ENCODE measurements at places on chromosomes 16 and 17.

GRCh38 chr16:22207715-22208360 is 1.8 kb downstream of the EEF2K start:
- DNase-seq: no peak

DNA sequence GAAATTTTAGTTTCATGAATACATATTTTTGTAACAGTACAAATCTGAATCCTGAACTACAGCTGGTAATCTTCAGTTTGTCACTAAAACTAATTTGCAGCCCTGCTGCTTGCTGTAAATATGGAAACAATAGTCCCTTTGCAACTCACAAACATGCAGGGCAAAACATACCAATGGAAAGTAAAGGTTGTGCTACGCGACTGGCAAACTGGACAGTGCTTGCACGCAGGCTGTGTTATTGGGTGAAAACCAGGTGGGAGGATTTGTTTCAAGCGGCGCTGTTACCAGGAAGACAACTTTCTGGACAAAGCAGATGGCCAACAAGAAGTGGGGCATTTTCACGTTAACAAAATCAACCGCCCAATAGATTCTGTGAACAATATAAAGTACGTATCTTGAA is 93.5 kb downstream of the CDYL2 start:
- no peak for DNase-seq

GRCh38 chr16:84212154-84212553 is 21.2 kb downstream of the ADAD2 start:
- no peak for DNase-seq

- DNase-seq: peak; percentile 27
Measured at GRCh38 chr17:58121925-58122324, 26.3 kb upstream of the OR4D1 start.

GRCh38 chr16:46843898-46844642 is 13.1 kb upstream of the C16orf87 start:
- DNase-seq: no peak

DNA sequence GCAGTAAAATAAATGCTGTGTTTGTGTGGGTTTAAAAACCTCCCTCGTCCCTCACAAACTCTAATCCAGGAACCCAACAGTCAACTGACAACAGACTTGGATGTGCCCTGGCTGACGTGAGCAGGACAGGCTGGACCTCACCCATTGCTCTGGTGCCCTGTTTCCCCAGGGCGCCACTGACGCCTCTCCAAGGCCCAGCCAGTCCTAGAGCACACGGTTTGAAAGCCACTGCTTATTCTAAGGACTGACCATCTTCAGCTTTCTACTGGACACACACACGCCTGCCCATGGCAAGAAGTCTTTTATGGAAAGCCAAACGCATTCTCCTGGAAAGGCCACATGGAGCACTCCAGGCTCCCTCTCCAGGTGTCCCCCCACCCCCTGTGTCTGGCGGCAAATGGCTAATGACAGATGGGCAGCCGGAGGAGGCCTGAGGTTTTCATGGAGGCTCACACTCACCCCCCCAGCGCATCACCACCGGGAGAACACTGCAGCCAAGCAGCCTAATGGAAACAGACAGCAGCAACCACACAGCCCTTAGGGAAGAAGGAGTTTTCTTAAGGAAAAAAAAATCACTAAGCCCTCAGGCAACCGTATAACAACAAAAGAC is 319.2 kb downstream of the SOX9 start:
- no peak for DNase-seq

DNA sequence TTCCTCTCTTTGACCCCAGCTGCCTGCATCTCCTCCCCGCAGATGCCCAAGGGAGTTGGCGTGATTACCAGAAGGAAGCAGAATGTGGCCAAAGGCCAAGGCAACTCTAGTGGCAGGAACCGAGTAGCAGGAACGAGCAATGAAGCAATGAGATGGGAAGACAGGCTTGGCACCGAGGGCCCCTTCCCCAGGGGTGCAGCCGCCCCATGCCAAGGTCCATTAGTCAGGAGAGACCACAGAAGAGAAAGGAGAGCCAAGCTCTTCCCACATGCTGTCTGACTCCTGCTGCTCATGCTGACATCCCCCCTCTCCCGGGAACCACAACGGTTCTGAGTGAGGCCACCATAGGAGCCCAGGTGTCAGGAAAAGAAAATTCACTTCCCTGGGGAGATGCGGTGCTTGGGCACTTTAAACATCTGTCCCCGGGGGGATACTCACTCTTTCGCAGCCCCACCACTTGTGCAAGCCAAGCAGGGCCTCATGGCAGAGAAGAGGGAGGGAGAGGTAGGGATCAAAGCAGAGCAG is 67.4 kb downstream of the MYO18A start:
- DNase-seq: peak; percentile 52

GRCh38 chr17:58308173-58308984 is 20.2 kb downstream of the TSPOAP1 start:
- DNase-seq: no peak

- DNase-seq: peak; percentile 52
Measured at GRCh38 chr16:27169511-27170071, 33.7 kb upstream of the KDM8 start.

DNA sequence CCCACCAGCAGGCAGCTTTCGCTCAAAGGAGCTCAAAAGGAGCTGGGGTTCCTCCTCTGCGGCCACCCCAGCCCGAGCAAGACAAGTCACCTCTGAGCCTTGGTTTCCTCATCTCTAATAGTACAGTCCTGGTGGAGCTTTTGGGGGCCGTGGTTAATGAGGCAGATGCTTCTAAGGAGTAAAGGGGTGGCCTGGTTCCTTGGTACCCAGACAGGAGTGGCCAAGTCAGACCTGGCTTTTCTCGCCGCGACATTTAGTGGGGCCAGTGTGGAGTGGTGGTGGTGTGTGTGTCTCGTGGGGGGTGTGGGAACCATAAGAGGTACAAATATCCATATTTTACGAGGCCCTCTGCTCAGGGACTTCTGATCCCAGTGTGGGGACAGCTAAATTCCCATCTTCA is 6.7 kb downstream of the FOXF1 start:
- DNase-seq: no peak

GRCh38 chr16:70612931-70613330 is 33.4 kb upstream of the IL34 start:
- no peak for DNase-seq

GRCh38 chr16:26963109-26963508 is 103.6 kb upstream of the C16orf82 start:
- DNase-seq: peak; percentile 4

DNA sequence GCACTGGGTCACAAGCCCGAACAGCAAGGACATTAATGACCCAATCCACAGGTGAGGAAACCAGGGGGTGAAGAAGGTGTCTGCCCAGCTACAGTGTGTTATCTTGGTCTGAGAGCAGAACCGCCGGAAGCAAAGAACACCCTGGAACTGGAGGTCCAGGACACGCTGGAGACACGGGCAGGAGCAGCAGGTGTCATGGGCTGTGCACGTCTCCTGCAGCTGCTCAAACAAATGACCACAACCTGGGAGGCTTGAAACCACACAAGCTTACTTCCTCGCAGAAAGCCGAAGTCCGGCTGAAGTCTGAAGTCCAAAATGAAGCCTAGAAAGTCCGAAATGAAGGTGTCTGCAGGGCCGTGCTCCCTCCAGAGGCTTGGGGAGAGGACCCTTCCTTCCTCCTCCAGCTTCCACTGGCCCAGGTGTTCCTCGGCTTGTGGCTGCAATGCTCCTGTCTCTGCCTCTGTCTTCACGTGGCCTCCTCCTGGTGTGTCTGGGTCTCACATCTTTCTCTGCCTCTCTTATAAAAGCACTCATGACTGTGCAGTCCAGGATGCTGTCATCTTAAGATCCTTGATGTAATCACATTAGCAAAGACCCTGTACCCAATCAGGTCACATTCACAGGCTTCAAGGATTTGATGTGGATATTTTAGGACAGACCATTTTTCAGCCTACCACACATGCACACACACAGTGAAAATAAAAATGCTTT is 351.2 kb downstream of the C16orf95 start:
- DNase-seq: no peak

DNA sequence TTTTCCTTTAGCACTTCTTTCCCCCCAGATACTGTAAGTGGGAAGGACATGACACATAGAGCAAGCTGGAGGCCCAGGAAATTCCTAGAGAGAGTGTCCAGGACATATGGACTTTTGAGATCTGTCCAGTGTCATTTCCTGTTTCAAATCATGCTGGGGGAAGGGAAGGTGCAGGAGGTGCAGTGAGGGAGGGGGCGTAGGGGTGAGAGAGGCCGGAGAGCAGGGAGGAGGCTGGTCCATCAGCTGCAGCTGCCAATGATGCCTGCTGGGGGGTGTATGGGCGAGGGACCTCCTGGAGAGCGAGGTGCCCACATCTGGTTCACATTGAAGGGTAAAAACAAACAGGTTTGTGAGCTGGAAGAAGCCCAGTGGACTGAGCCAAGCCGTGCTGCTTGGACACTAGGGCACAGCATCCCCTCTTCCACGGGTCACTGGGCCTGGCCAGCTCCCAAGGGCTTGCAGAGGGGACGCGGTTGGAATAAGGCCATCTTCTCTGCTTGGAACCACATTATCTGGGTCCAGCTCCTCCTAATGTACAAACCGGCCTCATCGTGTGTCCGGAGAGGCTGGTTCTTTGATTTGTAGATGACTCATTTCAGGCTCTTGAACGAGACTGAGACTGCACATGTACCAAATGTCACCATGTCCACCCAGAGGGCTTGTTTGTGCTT is 70.4 kb upstream of the SMURF2 start:
- DNase-seq: peak; percentile 77

GRCh38 chr17:27236717-27237315 is 57.1 kb upstream of the WSB1 start:
- peak; percentile 67 for DNase-seq

- peak; percentile 36 for DNase-seq
Measured at GRCh38 chr17:9002227-9002605, 19.1 kb upstream of the NTN1 start.

GRCh38 chr17:8994319-8994718 is 27.0 kb upstream of the NTN1 start:
- DNase-seq: peak; percentile 53

DNA sequence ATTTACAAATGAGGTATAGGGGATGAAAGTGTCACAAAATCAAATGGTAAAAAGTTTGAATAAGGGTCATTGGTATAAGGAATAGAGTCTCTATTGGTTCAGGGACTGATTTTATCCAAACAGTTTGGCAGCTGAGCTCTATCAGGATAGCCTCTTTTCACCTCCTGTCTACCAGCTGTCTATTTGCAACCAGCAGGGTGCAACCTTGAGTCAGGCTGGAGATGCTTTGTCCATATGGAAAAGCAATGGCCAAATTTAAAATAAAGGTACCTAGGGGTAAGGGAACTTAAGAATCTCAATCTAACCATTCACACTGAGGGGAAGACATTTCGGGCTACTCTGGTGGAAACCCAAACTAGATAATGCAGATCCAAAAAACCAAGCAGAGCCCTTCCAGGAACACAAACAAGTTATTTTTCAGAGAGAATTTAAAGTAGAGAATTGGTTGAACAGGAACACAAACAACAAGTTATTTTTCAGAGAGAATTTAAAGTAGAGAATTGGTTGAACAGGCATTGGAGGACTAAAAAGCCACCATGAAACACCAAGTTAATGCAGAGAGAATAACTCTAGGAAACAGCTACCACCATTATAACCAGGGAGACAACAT is 12.6 kb upstream of the CA10 start:
- peak; percentile 39 for DNase-seq

- DNase-seq: no peak
Measured at GRCh38 chr16:78376452-78376851, 277.0 kb downstream of the WWOX start.

DNA sequence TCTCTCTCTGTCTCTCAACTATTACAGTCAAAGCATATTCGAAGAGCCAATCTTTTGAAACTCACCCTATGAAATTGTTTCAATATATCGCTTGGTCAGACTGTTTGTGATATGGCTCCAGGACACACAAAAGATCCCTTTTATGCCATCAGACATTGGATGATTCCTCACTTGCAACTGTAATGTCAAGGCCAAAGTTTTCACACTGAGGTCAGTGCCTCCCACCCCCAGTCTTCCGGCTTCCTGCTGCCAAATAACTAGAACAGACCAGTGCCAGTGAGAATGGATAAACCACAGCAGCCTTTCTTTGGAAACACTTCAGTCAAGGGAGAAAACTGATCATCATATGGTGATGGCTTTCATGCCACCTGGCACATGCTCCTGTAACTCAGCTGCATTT is 321.9 kb upstream of the ZFHX3 start:
- no peak for DNase-seq

DNA sequence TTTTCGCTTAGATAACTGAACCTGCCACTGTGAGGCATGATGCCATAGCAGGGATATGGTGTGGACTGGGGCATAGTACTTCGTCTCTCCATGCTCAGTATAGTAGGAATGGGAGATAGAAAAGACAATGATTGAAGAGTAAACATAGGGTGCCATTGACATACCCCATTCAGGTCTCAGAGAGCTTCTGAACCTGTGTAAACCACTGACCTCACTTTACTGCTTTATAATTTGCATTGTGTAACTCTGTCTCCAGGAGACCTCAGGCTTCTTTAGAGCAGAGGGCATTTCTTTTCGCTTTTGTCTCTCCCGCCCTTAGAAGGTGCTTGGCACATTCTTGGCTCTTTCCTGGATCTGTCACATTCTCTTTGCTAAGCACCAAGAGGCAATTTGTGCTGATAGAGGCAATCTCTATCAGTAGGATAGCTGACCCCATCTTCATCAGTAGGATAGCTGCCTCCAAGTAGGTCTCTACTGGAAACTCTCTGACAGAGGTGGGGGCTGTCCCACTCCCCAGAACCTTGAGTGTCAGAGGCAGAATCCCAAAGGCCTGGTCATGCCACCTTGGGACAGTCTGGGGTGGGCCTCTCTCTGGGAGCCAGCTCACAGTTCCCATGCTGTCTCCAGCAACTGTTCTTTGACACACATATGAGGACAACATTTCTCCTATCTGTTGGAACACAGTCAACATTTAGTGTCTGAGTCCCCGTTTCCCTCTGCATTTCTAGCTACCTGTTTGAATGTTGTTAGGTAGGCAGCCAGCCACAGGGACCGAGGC is 181.9 kb downstream of the UTP18 start:
- no peak for DNase-seq

DNA sequence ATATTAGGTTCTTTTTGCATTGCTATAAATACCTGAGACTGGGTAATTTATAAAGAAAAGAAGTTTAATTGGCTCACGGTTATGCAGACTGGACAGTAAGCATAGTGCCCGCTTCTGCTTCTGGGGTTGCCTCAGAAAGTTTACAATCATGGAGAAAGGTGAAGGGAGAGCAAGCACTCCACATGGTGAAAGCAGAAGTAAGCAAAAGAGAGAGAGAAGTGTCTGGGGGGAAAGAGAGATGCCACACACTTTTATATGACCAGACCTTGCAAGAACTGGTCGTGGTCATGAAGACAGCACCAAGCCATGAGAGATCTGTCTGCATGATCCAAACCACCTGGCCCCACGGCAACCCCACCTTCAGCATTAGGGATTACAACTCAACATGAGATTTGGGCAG is 45.4 kb downstream of the KCNJ16 start:
- no peak for DNase-seq

DNA sequence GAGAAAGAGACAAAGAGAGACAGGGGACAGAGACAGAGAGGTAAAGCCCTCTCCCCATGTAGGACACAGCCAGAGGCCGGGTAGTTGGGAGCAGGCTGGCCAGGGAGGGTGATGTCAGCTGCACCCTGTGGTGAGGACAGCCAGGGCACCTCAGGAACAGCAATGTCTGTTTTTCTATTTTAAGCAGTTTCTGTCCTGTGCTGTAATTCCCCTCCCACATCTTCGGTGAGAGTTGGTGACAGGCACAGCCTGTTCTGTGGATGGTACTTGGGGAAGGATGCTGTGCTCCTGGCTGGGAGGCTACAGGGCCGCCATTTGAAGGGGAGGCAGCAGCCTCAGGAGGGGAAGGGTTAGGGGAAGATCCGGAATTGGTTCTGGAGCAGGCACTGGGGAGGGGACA is 163.5 kb downstream of the SDK2 start:
- DNase-seq: no peak

All from kidney tubule cell (primary cell).